ENCODE measurements at places on chromosomes 3 and 15.

DNA sequence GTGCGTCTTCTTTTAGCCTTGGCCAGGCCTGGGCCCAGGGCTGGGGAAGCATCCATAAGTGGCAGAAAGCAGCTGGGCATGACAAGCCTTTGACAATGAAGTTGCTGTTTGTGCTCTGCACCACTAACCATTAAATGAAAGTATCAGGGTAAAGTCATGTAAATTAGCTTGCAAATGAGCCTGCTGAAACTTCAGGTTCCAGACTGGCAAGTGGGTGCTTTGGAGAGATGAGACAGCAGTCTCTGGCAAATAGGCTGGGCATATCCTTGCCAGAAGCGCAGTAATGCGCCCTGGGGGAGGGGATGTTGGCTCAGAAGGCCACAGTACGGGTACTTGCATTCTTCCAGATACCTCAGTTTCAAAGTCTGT, 40.7 kb downstream of the RAB6B start:
- DNase-seq = no peak

DNA sequence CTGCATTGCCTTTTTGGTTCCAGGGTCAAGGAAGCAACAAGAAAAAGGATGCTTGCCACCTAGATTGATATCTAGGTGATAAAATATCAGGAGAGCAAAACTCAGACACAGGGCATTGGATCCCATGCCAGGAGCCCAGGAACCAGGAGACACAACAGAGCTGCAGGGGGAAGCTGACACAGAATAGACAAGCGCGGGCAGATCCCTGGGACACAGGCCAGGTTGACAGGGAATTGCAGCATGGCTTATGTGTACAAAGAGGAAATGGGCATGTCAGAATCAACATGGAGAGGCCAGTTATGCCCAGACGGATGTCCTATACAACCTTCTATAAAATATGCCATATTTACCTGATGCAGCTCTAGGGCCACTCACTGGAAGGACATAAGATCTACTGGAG, 84.2 kb downstream of the SEMA6D start:
- no peak for DNase-seq

DNA sequence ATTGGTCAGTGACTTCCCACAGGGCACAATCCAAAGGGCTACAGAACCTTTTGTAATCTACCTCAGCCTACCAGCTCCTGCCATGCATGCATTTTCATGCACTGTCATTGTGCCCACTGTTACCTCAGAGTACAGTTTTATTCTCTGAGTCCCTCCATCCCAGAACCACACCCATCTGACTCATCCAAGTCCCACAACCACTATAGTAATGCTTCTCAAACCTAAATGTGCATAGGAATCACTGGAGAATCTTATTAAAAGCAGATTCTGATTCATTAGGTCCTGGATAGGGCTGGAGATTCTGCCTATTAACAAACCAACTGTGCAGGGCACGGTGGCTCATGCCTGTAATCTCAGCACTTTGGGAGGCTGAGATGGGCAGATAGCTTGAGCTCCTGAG, 3.7 kb upstream of the B3GALNT1 start:
- DNase-seq = no peak

GRCh38 chr15:28005004-28005527, 94.0 kb downstream of the OCA2 start:
- no peak for DNase-seq

DNA sequence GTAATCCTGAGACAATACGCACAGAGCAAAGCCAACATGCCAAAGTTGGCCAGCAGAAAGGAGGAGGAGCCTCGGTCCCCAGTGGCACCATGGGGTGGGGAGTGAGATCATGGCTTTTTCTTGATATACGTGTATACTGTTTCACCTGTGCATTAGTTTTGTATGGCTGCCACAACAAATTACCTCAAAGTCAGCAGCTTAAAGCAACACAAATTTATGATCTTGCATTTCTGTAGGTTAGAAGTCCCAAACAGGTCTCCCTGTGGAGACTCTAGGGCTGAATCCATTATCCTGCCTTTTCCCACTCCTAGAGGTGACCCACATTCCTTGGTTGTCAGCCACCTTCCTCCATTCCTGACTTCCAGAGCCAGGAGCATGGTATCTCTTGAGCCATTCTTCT, 176.9 kb upstream of the NSMCE3 start:
- no peak for DNase-seq

DNA sequence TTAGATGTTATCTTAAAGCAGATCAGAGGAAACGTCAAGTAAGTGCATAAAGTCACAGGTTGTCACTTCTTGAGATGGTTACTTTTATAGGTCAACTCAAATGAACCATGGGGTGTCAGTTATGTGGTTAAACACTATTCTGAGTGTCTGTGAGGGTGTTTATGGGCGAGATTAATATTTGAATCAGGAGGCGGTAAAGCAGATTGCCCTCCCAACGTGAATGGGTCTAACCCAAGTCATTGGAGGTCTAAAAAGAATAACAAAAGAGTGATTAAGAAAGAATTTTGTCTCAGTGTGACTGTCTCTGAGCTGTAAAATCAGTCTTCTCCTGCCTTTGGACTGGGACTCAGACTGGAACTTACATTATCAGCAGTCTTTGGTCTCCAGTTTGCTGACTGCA, 977.5 kb downstream of the NAALADL2 start:
- DNase-seq = no peak

DNA sequence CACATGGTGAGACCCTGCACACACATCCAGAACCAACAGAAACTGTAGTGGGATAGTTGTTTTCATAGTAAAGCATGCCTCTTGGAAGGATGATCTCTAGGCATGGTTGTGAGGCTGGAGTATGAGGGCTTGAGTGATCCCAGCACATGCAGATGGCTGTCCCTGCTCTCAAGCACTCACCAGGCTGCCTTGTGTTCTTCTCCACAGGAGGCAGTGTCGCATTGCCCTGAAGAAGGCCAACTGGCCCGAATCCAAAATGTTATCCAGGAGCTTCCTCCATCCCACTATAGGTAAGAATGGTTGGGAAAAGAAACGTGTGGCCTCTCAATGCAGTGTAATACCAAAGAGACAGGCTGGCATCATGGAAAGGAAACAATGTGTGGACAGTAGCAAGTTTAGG, 82.7 kb downstream of the TMEM39A start:
- DNase-seq = no peak

DNA sequence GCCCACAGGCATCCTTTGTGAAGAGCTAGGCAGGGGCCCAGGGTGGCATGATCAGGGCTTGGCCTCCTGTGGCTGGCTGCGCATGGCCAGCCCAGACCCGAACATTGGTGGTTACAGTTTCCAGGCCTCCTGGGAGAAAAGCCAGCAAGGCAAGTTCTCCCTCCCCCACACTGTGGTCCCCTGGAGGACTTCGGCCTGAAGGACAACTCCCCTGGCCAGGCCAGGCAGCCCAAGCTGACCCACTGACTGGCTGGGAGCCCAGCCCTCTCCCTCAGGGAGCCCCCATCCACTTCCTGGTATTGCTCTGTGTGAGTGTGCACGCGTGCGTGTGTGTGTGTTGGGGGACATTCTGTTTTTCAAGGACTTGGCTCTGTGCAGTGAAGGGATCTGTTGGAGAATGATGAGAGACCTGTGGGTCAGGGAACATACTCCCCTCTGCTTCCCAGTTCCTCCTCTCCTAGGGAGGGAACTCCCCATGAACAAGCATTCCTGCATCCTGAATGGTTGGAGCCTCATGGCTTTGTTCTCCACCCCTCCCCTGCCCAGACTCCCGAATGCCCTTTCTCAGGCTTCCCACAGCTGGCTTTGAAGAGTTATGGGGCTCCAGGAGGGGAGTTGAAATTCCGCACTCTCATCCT, 29.5 kb downstream of the CORO2B start:
- DNase-seq = no peak

- no peak for DNase-seq
These were observed 70.0 kb upstream of the CCDC54 start for GRCh38 chr3:107307205-107307604.

DNA sequence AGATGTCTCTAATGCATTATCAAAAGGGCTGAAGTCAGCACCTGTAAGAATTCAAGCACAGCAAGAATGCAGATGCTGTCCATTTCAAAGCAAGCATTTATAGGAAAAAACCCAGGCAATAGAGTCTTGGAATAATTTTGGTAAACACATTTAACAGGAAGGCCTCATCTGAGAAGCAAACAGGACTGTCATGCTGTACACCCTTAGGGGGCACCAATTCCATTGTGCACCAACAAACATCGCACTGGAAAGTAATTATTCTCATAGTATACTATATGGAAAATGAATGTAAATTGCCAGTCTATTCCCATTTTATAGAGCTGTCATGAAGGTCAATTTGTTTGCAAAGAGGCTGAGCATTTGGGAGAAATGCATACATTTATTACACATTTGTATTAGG, 247.3 kb upstream of the SUCLG2 start:
- no peak for DNase-seq

DNA sequence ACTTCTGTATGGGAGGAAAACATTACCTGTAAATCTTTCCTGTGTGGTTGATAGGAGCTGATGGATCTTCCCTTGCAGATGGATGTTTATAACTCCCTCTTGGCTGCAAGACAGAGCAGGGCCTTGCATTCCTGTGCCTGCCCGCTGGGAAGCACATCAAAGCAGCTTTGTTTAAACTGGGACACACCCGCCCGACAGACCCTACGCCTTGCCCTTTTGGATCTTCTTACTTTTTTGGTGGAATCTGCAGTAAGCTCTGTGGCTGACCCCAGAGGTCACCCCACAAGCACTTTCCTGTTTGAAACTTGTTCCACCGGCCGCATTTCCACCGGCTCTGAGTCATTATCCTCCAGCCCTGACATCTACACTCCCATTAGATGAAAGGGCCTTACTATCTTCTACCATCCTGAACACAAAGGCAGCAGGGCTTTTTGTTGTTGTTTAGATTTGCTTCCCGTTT, 244.1 kb upstream of the STT3B start:
- DNase-seq = no peak

DNA sequence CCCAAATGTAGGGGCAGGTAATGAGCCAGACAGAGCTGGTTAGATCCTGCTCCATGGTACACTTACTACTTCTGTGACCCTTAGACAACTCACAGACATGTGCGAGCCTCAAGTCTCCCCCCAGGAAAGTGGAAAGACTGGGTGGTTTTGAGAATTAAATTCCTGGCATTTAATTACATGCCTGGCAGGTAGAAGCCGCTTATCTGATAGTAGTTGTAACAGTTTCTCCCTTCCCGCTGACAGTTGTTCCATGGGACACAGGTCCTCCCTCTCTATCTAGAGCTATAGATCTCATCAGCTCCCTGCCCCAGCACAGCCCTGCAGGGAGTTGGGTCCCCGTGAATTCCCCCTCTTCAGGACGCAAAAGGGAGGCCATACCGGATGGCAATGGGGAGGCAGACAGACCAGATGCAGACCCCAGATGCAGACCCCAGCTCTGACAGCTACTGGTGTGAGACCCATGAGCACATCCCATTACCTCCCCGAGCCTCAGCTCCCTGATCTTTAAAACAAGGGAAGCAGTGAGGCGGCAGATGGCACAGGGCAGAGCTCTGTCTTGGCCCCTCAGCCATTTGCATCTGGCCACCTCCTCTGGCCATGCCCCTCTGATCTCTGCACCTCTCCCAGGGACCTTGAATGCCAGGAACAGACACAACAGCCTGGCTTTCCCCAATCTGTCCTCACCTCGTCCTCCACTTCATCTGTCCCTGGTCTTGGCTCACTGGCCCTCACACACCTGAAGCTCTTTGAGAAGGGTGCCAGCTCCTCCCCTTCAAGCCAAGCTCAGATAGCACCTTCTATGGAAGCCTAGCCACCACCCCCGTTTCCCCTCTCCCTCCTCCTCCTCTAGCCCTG, 34.1 kb upstream of the NR2C2 start:
- DNase-seq = no peak

DNA sequence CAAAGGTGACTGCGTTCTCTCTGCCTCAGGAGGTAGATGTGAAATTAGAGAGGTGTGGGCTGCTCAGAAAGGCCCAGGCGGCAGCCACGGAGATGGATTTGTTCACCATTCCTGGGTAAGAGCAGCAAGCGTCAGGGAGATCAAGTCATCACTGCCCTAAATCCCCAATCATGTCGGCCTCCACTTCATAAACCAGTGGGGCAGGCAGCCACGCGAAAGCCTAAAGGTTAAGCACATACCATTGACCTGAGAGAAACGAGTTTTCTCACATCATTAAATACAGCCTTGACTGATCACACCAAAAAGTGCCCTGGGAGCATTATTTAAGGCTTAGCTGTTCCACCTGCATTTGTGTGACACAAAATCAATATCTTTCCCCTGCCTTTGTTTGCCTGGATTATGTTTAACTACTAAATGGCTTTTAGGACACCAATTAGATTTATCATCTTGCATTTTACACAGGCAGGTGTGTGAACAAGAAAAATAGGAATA, 50.7 kb upstream of the FOXB1 start:
- DNase-seq = no peak

GRCh38 chr15:58383876-58384275, 47.9 kb upstream of the LIPC start:
- peak; percentile 25 for DNase-seq

DNA sequence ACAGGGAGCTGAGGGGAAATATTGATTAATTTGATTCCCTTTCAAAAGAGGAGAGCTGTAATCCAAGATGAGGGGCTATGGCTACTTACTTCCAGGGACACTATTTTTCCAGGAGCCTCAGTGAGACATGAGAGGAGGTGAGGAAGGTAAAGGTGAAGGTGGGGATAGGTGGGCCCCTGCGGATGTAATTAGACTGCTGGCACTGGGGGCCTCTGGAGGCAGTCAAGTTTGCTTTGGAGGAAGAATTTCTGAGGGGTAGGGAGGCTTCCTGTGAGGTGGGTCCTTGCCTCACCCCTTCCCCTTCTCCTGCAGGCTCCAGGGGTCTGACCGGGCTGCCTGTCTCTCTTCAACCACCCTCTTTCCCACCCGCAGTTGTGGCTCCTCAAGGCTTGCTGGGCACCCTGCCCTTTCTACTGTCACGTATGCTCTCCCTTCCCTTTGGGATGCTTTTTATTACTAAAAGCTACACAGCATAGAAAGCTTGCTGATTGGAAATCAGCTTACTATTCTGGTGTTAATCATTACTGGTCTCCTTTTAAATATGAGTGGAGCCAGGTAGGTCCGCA, 22.5 kb downstream of the GASK1A start:
- DNase-seq = no peak

DNA sequence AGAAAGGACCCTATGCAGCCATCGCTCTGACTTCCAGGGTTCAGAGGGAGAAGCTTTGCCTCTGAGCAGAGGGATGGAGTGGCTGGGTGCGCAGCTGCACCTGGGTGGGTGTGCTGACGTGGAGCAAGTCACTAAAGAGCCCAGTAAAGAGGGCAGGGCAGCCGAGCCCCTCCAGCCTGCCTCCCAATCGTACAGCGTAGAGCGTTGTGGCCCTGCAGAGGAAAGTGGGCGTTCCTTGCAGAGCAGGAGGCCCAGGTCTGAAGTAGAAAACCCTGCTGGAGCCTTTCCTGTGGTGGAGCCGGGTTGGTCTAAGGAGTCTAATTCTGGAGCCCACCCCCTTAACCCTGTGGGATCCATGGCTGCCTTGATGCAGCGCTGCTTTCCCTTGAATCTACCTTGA, 61.0 kb downstream of the ABTB1 start:
- no peak for DNase-seq

DNA sequence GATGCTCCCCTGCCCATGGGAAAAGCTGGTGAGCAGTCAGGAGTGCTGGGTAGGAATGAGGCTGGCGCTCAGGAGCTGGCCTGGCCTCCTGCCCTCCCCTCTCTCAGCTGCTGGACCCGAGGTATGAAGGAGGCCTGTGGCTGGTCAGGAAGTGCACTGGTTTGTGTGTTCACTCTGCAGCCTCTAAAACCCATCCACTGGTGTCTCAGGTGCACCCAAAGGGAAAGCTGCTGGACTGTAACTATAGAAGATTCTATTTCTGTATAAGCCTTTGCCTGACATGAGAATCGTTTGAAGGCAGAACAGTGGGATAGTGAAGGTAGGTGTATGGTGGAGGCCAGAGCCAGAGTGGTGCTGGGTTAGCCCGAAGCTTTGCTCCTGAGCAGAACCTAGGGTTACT, 5.7 kb upstream of the CPNE9 start:
- DNase-seq = no peak

- no peak for DNase-seq
These were observed 353.3 kb upstream of the ARHGEF26 start for GRCh38 chr3:153767601-153768560.
